NCI-H2029 (cell line): ENCODE measurements at places on chromosomes 3 and 15.

- no peak for DNase-seq
Measured at GRCh38 chr3:72766866-72767265, 81.4 kb downstream of the SHQ1 start.

DNA sequence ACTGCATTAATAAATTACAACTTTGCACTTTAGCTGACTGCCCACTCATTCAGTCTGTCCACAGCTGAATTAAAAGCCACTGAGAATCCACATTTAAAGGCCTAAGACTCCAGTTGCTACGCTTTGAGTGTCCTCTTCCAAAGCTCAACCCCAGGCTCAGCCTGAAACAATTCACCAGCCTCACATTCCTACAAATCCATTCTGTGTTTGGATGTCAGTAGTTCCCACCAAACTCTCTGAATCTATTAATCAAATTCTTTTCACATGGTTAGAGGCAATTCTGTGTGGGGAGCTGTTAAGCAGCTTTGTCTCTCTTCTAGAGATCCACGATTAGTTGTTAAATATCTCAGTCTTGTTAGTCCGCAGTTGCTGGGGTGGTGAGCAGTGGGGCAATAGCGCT lies 116.8 kb upstream of the UBE2E2 start:
- DNase-seq, result no peak

- DNase-seq, result no peak
Measured at GRCh38 chr3:16388850-16389441, 123.9 kb downstream of the OXNAD1 start.

- DNase-seq, result no peak
Measured at GRCh38 chr3:150348500-150348899, 59.6 kb upstream of the TSC22D2 start.

GRCh38 chr3:31491660-31492059 lies 41.1 kb upstream of the STT3B start:
- DNase-seq, result no peak

- no peak for DNase-seq
Measured at GRCh38 chr15:66883284-66883911, 181.4 kb downstream of the SMAD6 start.

DNA sequence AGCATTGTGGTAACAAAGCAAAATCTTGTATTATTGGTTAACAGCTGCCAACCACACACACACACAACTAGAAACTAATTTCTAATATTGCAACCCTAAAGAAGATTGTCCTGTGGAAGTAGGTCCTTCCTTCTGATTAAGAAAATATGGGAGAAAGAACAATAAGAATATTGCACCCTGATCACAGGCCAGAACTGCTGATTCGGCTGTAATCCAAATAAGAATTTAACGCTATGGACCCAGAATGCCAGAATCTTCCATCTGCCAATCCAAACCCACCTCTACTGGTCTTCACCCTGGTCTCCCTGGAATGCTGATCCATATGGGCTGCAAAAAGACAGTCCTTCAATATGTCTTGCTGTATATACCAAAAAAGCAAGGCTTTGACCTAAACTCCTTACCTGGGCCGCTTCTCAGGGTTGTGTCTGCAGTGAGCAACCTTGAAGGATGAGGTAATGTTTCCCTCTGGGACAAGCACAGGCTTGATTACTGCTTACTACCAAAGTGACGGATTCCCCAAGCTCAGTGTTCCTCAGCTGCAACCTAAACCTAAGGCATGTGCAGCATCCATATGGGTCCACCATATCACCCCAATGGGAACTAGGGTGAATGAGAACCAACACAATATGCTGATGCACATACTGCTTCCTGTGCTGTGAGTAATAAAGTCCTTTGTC lies 8.0 kb downstream of the CCDC14 start:
- DNase-seq, result no peak

GRCh38 chr15:51475736-51476135 lies 134.3 kb downstream of the GLDN start:
- DNase-seq, result no peak

DNA sequence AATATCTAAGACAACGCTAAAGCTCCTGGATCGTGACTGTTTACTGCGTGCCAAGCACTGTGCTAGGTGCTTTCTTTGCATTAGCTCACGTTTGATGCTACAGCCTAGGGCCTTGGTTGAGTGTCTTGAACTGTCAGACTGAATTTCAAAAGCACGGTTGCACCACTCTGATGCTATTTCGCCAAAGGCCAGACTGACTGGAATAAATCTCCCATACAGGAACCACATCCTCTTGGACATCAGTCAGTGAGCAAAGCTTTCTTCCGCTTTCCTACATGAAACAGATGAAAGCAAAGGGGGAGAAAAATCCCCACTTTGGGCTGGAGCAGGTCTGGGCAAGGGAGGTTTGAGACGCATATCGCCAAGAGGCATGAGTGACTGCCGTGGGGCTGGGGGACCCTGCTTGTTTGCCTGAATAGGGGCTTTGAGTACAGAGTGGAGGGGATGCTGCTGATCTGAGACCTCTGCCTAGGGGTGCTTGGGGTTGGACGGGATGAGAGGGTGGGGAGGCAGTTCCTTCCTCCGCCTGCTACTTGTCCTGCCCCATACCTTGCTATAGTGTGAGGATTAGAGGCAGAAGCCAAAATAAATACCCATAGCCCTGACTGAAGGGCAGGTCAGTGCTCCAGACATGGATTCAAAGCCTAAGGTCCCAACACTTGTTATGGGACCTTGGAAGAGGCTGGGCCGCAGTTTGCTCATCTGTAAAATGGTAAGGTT lies 5.3 kb downstream of the FGD5 start:
- DNase-seq, result no peak

DNA sequence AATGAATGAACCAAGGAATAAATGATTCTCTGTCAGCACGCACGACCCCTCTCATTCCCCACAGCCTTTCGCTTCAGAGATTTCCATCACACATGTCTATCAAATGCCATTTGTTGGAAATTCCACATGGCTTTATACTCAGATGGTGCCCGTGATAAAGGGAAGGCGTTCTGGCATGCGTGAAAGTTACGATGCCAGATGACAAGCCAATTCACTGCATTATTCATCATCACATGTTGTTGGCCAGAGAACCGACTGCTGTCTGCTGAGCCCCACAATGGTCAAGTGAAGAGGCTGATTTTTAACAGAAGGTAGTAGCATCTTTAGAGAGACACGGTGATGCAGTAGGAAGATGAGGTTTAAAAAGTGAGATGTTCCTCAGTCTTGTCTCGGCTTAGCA lies 74.1 kb upstream of the FRMD4B start:
- DNase-seq, result no peak

- no peak for DNase-seq
Measured at GRCh38 chr15:38176155-38176554, 76.5 kb upstream of the SPRED1 start.

GRCh38 chr3:70386846-70387245 lies 74.4 kb upstream of the MDFIC2 start:
- no peak for DNase-seq

- DNase-seq, result no peak
Measured at GRCh38 chr15:38992930-38993329, 428.3 kb upstream of the RASGRP1 start.

DNA sequence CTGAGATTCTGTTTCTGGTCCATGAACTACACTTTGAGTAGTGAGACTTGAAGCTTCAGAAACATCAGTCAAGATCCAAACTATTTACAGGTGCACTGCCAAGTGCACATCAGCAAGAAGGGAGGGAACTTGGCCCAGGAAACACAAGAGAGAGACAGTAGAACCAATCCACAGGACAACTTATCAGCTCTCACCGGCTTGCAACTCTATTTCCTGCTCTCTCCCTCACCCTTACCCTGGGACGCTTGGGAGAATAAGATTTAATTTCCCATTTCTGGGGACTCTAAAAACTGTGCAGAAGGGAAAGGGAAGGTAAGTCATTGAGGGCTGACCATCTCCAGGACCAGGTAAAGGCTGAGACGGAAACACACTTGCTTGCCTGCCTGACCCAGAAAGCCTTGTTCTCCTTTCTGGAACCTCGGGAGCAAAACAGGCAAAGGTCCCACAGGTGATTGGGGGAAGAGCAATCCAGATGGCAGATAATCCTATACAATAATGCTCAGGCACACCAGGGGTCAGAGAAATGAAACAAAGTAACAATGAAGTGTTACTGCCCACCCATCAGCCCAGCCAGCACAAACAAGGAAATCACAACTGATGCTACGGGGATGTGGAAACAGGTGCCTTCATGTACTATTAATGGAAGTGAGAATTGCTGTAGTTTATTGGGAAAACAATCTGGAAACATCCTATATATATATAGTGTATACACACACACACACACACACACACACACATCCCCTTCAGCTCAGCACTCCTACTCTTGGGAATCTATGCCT lies 154.4 kb downstream of the XXYLT1 start:
- no peak for DNase-seq

- DNase-seq, result no peak
Measured at GRCh38 chr15:64623347-64623996, 151.9 kb downstream of the RBPMS2 start.

DNA sequence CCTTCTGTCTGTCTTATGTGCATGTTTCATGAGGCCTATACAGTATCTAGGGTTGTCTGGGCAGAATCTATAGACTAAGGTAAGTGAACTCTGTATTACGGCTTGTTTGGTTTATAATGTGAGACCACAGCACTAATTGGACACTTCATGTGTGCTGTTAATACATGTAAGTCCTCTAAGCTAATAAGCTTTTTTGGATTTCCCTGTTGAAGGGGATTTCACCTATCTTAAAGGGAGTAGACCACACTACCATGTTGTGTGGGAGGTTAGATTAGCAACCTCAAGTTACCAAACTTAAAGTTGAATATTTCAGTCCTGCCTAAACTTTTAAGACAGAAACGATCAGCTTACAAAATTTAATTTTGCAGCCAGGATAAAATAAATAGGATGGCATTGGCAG lies 189.8 kb upstream of the GOLIM4 start:
- no peak for DNase-seq

- no peak for DNase-seq
Measured at GRCh38 chr3:190081389-190081788, 39.3 kb downstream of the P3H2 start.

DNA sequence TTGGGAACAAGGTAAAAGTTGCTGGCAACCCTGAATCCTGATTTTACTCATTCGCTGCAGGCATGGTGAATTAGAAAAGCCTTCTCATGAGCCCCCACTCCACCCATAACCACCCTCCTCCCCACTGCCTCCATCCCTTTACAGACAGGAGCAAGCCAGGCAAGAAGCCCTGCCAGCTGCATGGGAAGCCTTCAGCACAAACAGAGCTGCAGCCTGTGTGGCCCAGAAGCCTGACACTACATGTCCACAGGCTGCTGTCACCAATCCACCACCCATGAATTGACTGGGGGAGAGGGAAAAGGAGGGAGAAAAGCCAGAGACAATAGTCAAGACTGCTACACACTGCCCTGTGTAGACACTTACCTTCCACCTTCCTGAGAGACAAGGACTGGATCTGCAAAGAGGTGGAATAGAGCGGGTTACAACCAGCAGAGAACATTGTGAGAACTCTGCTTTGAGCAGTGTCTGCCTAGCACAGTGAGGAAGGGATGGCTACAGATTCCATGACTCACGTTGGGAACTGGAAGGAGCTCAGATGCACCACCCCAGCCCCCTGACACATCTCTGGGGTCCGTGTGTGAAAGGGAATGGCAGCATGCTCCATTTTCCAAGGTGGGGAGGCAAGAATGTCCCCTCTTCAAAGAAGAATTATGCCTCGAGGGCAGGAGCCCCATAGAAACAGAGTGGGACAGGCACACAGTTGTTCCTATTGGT lies 33.9 kb downstream of the DZIP1L start:
- DNase-seq, result no peak

GRCh38 chr15:41790756-41791546 lies 16.7 kb downstream of the MAPKBP1 start:
- no peak for DNase-seq

DNA sequence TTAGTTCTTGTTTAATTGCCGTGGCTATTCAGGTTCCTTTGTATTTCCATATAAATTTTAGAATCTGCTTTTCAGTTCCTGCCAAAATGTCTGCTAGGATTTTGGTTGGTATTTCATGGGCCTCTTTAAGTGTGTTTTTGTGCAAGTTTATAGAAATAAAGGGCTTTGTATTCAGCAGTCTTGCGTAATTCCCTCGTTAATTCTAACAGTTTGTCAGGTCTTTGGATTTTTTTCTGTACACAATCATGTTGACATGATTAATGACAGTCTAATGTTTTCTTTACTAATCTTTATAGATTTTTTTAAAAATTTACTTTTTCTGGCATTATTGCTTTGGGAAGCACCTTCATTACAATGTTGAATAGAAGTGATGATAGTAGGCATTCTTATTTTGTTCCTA lies 120.9 kb downstream of the NEK11 start:
- no peak for DNase-seq

- no peak for DNase-seq
Measured at GRCh38 chr15:79233236-79233635, 49.3 kb upstream of the ANKRD34C start.

- DNase-seq, result no peak
Measured at GRCh38 chr15:73009066-73010056, 42.9 kb upstream of the NEO1 start.

GRCh38 chr3:112817797-112818196 lies 28.9 kb downstream of the CD200R1L start:
- no peak for DNase-seq

DNA sequence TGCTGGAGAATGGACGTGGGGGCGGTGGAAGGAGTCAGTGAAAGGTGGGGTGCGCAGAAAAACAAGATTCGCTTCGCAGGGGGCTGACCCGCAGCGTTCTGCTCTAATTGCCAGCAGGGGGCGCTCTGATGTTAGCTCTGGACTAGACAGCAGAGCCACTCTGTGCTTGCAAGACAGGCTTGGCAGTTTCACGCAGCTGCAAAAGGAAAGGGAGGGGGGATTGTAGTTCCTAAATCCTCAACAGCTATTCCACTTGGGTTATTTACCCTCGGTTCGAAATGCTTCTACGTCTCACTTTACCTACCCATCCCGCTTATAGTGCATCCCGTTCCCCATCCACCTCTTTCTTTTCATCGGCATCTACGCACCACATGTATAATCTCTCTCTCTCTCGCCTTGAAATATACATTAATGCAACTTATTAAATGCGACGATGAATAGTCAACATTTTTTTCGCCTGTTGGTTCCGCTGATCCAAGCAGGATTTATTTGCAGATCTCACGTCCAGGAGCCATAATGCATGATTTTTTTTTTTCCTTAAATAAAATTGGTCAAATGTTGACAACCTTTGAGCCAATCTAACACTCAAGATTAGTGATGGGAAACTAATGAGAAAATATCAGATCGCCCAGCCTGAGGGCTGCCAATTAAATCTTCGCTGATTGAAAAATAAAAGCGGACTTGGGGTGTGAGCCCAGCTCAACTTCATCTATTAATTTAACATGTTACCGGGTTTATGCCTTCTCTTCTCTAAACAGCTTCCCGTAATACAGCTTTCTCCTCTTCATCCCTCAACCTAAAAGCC lies 216.4 kb downstream of the MEIS2 start:
- DNase-seq, result peak; percentile 38

- peak; percentile 43 for DNase-seq
Measured at GRCh38 chr3:129316248-129317013, 37.8 kb downstream of the HMCES start.
